ENCODE measurements at places on chromosomes 6 and 20.

GRCh38 chr6:106060167-106060566 lies 26.0 kb upstream of the PRDM1 start:
- no peak for DNase-seq

DNA sequence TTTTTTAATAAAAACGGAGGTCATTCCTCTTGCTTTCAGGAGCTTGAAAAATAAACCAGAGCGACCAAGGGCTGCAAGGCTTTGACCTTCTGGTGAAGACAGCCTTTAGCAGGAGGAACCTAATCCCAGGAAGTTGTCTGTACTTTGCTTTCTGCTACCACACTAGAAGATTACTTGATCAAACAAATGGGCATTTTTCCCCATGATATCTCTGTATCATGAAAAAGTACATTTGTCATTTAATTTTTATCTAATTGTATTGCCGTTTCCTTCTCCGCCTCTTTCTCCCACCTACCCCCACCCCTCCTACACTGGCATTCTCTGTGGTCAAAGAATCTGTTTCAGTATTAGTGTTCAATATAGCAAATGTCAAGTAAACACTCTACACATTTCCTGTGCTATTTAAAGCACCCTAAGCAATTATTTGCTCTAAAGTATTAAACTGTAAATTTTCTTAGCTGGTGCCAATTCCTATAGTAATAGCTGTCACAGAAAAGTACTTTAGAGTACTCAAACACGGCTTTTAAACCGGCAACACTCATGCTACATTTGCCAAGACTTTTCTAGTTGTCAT lies 29.7 kb downstream of the ATXN1 start:
- peak; percentile 8 for DNase-seq

DNA sequence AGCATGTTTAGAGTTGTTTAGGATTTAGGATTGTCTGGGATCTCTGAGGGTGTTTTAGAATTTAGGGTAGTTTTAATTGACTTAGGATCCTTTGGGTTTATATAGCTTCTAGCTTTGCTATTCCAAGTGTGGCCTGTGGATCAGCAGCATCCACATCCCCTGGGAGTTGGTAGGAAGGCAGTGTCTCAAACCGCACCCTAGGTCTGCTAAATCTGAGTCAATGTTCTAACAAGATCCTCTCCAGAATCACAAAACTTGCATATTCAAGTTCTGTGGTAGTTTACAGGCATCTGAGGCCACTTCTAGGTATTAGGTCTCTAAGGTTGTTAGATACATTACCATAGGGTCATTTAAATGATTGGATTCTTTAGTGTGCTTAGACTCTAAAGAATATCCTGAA lies 48.3 kb downstream of the PRND start:
- no peak for DNase-seq

DNA sequence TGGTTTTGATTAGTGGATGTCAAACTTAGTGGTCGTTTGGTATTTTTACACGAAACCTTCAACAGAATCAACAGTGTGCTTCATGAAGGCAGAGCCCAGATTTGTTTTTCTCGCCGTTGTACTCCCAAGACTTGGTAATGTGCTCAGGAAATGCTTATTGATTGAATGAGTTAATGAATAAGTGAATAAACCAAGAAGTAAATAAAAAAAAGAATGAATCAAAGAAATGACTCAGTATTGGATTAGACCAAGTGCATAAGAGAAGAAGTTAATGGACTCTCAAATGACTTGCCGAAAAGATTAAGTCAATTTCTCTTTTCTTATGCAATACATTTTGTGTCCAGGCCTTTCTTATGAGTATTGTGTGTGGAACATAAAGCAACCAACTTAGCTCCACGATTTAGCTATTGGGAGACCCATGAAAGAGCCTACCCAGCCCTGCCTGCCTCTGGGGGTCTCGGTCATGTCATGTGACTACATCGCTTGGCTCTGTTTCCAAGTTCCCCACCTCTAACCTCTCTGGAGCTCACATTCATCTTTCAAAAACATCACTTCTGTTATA lies 10.6 kb upstream of the FUCA2 start:
- DNase-seq, result no peak

- DNase-seq, result peak; percentile 81
Observed at GRCh38 chr6:156564127-156564806, 212.9 kb upstream of the ARID1B start.

DNA sequence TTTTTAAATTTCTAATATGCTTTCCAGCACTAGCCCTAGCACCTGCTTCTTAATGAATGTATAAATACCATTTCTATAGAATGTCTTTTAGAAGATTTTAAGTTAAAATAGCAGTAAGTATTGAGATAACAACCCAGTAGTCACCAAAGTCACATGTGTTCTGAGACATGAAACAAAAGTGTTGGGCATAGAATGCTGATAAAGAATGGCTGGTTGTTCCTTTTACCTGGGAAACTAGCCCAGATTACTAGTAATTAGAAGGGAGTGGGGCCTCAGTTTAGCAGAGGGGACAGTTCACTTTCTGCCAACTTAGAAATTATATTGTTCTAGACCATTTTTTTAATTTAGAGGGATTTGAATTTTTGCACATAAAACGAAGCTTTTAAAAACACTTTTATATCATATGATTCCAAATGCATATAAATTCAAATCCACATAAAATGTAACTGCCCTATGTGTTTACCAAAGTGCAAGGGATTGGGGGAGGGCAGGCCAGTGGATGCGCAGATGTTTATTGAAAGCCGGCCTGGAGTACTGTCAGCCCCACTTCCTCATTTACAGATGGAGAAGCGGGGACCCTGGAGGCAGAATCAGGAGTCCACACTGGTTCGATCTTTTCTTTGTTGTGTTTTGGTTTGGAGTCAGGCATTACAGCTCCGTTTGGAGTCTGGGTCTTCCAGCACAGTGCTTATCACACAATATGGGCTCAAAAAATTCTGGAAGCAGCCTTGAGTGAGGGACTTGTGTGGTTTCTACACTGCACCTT lies 139.8 kb downstream of the ZDHHC14 start:
- DNase-seq, result no peak

DNA sequence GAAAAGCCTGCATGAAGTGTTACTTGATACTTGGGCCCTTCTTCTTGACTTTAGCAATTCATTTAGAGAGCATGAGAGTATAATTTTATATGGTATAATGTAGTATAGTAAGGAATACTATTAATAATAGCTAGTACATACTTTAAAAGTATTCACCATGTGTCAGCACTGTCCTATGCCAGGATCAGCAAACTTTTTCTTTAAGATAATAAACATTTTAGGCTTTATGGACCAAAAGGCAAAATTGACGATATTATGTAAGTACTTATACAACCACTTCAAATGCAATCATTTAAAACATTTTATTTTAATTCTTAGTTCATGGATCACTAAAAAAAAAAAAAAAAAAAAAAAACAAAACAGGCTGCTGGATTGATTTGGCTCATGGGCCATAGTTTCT lies 163.9 kb downstream of the IBTK start:
- no peak for DNase-seq

DNA sequence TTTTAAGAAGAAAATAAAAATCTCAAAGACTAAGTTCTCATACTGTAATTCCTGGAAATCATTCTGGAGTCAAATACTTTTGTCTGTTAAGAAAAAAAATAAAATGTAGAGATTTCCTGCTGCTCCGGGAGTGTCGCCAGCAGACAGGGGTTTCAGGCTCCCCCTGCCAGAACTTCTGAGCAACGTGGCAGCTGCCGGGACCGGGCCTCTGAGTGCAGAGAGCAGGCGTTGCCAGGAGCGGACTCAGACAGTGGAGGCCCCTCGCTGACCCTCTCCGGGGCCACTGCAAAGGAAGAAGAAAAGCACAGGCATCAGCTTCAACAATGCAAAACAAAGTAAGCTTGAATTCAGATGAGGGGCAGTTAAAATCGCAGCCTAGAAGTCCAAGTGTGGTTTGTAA lies 95.5 kb downstream of the THBS2 start:
- no peak for DNase-seq

DNA sequence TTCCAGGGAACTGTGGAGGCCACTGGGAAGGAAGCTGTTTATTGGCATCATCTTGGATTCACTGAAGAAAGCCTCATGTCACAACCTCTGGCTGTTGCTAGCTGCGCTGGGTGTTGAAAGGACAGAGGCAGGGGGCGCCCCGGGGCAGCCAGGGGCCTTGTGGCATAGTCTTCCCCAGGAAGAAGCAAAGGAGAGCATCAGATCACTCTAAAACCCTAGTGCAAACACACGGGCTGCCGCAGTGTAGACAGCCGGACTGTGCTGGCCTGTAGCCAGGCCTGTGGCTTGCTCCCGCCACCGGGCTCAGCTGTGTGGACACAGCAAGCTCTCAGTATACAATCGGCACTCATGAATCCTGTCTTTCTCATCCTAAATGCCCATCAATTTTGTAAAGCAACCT lies 23.8 kb upstream of the SMOC2 start:
- peak; percentile 70 for DNase-seq

DNA sequence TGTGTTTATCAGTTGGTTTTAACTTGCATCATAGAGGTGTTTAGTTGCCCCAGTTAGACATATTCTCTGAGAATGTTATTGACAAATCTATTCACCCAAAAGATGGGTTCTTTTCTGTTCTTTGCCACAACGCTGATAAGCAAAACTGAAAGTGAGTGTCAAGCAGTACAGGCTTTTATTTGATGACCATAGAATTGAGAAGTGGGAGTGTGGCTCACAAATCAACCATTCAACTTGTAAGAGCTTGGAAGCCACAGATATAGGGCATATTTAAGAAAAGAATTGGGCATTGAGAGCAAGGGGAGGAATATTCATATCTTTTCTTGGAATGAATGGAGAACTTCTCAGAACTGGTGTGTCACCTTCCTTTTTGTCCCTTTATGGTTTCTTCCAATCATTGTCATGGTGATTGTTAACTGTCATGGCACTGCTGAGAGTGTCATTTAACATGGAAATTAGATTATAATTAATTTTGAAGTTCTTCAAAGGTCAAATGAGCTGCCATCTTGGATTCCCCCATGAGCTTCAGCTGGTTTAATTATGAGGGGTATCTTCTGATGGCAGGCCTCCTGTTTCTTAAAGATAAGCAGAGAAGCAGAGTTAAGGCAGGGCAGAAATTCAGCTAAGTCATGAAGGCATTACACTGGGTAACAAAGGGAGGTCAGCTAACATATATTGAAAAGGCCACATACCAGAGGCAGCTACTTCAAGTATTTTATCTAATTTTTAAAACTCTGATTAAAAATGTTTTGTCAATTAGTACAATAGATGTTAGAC lies 254.0 kb upstream of the HTR1E start:
- DNase-seq, result no peak

GRCh38 chr6:79928478-79928998 lies 18.8 kb downstream of the ELOVL4 start:
- DNase-seq, result no peak

DNA sequence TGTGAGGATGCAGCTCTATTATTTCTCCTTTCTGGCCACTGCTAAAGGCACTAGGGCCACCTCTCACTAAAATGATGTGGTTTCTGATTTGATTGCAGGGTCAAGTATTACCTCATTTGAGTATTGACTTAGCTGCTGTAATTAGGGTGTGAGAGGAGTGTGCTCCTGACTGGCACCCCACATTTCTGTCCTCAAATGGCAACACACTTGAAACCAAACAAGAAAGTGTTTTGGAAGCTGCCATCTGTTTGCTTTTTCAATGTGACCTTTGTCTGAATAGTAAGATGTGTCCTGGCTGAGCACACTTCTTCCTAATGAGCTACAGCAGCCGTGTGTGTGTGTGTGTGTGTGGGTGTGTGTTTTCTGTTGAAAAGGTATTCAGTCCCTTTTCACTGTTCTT lies 62.8 kb upstream of the SCP2D1 start:
- DNase-seq, result no peak

DNA sequence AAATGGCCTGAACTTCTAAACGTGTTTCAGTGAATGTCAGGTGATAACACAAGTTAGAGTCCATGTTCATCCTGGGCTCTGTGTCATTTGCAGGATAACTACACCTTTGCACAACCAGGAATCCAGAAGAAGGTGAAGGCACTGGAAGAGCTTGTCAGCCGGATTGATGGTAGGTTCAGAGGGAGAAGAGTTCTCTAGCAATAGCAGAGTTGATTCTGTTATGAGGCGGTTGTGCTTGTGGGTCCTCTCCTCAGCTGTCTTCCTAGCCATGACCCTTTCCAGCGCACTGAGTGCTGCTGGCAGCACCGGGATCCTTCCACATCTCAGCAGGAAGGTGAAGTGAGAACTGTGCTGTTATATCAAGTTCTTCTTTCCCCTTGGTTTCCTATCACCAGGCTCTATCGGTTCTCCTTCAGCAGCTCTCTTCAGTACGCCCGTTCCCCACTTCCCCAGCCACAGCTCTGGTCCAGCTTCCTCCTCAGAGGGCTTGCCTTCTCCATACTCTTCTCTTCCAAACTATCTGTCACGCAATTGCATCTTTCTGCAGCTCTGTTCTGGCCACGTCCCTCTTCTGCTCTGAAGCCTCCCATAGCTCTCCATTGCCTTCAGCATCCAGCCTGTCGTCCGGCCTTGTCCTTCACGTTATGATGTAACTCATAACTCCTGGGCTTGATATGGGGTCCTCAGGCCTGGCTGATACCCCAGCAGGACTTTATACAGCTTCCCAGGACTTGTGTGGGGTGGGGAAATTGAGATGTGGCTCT lies 39.9 kb upstream of the RNF8 start:
- no peak for DNase-seq

DNA sequence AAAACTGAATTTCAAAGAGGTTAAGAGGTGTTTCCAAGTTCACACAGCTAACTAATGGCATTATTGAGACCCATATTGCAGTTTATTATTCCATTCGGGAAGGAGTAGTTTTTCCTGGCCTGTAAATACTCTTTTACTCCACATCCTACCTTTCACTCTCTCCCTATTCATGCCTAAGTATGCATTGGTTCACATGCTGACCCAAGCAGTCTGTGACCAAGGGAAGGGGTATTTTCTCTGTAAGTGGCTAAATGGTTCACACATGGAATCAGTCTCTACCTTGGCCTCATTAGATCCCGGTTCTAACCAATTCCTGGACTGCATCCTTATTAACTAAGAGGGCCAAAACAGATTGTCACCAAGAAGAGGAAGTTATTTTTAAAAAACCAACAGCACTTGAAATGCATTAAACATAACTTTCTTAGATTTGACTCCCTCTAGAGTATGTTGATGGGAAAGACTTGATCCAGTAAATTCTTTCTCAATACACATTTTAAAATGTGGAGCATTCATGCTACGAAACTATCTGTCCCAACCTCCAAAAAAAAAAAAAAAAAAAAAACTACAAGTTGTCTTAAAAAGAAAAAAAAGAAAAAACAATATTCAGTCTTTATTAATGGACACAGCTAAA lies 17.8 kb upstream of the RSPO3 start:
- no peak for DNase-seq

DNA sequence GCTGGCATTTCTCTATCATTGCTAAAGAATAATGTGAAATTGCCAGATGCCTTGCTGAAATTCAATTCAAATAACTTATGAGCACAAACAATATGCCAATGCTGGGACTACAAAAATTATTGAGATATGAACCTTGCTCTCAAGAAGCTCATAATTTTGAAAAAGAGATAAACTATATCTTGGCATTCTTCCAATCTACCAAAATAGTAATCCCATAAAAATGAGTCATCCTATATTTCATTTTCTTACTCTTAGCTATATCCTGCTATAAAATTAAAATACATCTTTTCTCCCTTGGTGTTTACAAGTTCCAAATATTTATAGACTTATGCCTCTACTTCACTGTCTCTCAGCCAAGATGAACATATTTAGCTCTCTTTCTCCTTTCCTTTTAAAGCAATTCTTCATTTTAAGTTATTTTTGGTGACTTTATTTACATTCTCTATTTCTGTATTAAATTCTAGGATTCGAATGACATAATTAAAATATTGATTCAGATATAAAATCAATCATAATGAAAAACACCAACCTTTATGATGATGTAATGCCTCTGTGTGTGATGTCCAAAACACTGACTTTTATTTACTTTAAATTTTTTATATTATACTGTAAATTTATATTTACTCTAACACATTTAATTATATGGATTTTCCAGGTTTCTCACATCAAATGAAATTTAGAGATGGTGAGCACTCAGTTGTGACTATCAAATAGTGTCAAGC lies 152.6 kb downstream of the CDK19 start:
- DNase-seq, result no peak
